ENCODE measurements at places on chromosomes 13 and 19.

DNA sequence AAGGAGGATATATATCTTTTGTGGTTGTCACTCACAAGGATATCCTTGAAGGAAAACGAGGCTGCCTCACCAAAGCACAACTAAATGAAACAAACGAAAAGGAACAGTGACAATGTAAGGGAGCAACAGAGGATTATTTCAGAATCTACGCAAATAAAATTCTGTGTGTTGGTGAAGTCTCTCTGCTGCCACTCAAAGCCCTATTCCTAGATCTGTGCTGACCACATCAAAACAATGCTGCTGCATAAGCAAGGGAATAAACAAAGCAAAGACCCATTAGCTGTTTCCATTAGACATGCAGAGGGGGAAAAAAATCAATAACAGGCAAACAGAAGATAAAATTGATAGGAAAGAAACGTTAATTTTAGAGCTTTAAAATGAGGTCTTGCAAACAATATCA, 204.4 kb downstream of the MZT1 start:
- no peak overlapping the region for H3K4me3 ChIP-seq
- no peaks in the 10 kb centered on the region for H3K36me3 ChIP-seq
- H3K4me1 ChIP-seq = no peaks in the 10 kb centered on the region

GRCh38 chr13:59425211-59425741, 738.5 kb downstream of the DIAPH3 start:
- DNase-seq = no peak
- H3K36me3 ChIP-seq = no peaks in the 10 kb centered on the region
- no peaks in the 10 kb centered on the region for H3K27me3 ChIP-seq
- no peak overlapping the region for H3K27ac ChIP-seq
- H3K4me3 ChIP-seq = no peak overlapping the region

DNA sequence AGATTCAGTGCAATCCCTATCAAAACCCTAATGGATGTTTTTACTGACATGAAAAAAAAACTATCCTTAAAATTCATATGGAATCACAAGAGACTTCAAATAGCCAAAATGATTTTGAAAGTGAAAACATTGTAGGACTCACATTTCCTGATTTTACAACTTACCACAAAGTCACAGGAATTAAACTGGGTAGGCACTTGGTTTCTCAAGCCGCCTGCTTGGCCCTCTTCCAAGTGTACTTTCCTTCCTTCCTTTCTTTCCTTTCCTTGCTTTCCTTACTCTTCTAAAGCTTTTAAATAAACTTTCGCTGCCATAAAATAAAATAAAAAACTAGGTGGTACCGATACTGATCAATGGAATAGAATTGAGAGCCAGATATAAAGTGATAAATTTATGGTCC, 21.0 kb upstream of the CD33 start:
- no peaks in the 10 kb centered on the region for H3K4me1 ChIP-seq
- no peak overlapping the region for H3K27ac ChIP-seq
- no peak overlapping the region for H3K4me3 ChIP-seq
- H3K27me3 ChIP-seq = no peaks in the 10 kb centered on the region

- H3K4me1 ChIP-seq = no peaks in the 10 kb centered on the region
- no peak overlapping the region for H3K27ac ChIP-seq
- DNase-seq = no peak
- no peaks in the 10 kb centered on the region for H3K27me3 ChIP-seq
- no peak overlapping the region for H3K4me3 ChIP-seq
These were observed 1092.3 kb downstream of the EFNB2 start for GRCh38 chr13:105442949-105443699.

- no peaks in the 10 kb centered on the region for H3K27me3 ChIP-seq
- H3K4me3 ChIP-seq = no peak overlapping the region
- no peaks in the 10 kb centered on the region for H3K36me3 ChIP-seq
These were observed 764.1 kb upstream of the SLITRK6 start for GRCh38 chr13:86563308-86563707.

DNA sequence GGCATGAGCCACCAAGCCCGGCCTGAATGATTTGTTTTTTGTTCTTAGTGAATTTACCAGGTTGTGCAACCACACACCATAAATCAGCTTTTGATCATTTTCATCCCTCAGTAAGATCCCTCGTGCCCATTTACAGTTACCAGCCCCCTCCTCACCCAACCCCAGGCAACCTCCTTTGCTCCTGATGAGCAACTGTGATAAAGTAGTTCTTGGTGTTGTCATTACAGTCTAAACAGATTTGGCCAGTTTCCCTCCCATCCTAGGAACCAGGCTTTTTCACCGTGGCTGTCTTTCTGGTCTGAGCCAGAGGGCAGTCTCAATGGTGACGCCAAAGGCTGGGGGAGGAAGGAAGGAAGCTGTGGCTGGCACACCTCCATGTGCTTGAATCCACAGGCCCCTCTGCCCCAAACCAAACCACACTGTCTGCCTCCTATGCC, 61.2 kb upstream of the WDFY2 start:
- DNase-seq = no peak
- H3K27ac ChIP-seq = peak overlapping the region; percentile 87
- no peaks in the 10 kb centered on the region for H3K27me3 ChIP-seq
- H3K4me3 ChIP-seq = no peak overlapping the region

- H3K4me1 ChIP-seq = no peaks in the 10 kb centered on the region
- no peaks in the 10 kb centered on the region for H3K36me3 ChIP-seq
- H3K4me3 ChIP-seq = no peak overlapping the region
- DNase-seq = no peak
These were observed 17.5 kb upstream of the SIGLEC14 start for GRCh38 chr19:51664131-51664530.

DNA sequence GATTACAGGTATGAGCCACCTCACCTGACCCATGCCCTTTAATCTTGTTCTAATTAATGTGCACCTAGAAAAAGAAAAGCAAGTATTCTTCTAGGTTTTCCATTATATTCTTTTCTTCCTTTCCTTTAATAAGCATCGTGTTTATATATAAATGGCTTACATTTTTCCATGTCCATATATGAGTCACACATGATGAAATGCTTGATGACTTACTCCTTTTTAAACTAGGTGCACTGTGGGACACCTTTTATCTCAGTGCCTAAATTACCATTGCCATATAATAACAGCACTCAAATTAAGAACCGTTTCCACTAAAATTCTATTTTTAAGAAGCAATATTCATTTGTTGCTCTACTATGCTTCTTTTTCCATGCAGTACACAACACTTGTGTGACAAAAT, 363.3 kb downstream of the LIG4 start:
- H3K27me3 ChIP-seq = no peaks in the 10 kb centered on the region
- H3K27ac ChIP-seq = no peak overlapping the region
- no peaks in the 10 kb centered on the region for H3K4me1 ChIP-seq
- H3K4me3 ChIP-seq = no peak overlapping the region

GRCh38 chr13:47158593-47158992, 261.7 kb upstream of the HTR2A start:
- no peak overlapping the region for H3K4me3 ChIP-seq
- H3K27me3 ChIP-seq = no peaks in the 10 kb centered on the region
- H3K4me1 ChIP-seq = no peaks in the 10 kb centered on the region
- H3K36me3 ChIP-seq = no peaks in the 10 kb centered on the region

- no peak overlapping the region for H3K4me3 ChIP-seq
- H3K4me1 ChIP-seq = no peaks in the 10 kb centered on the region
- H3K27ac ChIP-seq = no peak overlapping the region
These were observed 199.2 kb downstream of the NALCN start for GRCh38 chr13:101217086-101217485.

GRCh38 chr13:40060296-40061007, 405.0 kb downstream of the COG6 start:
- H3K27me3 ChIP-seq = no peaks in the 10 kb centered on the region
- no peak for DNase-seq
- H3K4me3 ChIP-seq = no peak overlapping the region

- no peaks in the 10 kb centered on the region for H3K36me3 ChIP-seq
- no peak overlapping the region for H3K27ac ChIP-seq
- H3K4me3 ChIP-seq = no peak overlapping the region
- no peaks in the 10 kb centered on the region for H3K4me1 ChIP-seq
- DNase-seq = no peak
- H3K27me3 ChIP-seq = no peaks in the 10 kb centered on the region
These were observed 28.5 kb downstream of the FBN3 start for GRCh38 chr19:8120636-8121480.

GRCh38 chr13:32955881-32956594, 60.2 kb upstream of the KL start:
- H3K36me3 ChIP-seq = no peaks in the 10 kb centered on the region
- H3K27me3 ChIP-seq = no peaks in the 10 kb centered on the region

GRCh38 chr19:55158848-55159749, 1.6 kb upstream of the TNNI3 start:
- no peaks in the 10 kb centered on the region for H3K4me1 ChIP-seq
- no peak overlapping the region for H3K27ac ChIP-seq
- H3K27me3 ChIP-seq = peaks cover 4% of the 10 kb centered on the region
- H3K4me3 ChIP-seq = no peak overlapping the region
- no peaks in the 10 kb centered on the region for H3K36me3 ChIP-seq

GRCh38 chr13:111895896-111896821, 170.8 kb upstream of the SOX1 start:
- H3K4me3 ChIP-seq = no peak overlapping the region
- no peaks in the 10 kb centered on the region for H3K36me3 ChIP-seq
- no peaks in the 10 kb centered on the region for H3K4me1 ChIP-seq
- H3K27me3 ChIP-seq = no peaks in the 10 kb centered on the region

GRCh38 chr13:114296902-114297301, 15.5 kb downstream of the UPF3A start:
- peaks cover 3% of the 10 kb centered on the region for H3K4me1 ChIP-seq
- no peak for DNase-seq
- no peak overlapping the region for H3K27ac ChIP-seq
- H3K27me3 ChIP-seq = no peaks in the 10 kb centered on the region

GRCh38 chr13:47166336-47166735, 269.5 kb upstream of the HTR2A start:
- H3K27me3 ChIP-seq = no peaks in the 10 kb centered on the region
- H3K27ac ChIP-seq = no peak overlapping the region
- H3K4me1 ChIP-seq = no peaks in the 10 kb centered on the region
- DNase-seq = no peak
- H3K36me3 ChIP-seq = no peaks in the 10 kb centered on the region

- no peaks in the 10 kb centered on the region for H3K4me1 ChIP-seq
- H3K4me3 ChIP-seq = no peak overlapping the region
- H3K27ac ChIP-seq = no peak overlapping the region
- no peak for DNase-seq
These were observed 116.7 kb downstream of the KLF12 start for GRCh38 chr13:74017301-74018061.
